ENCODE measurements at places on chromosomes 7 and 10.

DNA sequence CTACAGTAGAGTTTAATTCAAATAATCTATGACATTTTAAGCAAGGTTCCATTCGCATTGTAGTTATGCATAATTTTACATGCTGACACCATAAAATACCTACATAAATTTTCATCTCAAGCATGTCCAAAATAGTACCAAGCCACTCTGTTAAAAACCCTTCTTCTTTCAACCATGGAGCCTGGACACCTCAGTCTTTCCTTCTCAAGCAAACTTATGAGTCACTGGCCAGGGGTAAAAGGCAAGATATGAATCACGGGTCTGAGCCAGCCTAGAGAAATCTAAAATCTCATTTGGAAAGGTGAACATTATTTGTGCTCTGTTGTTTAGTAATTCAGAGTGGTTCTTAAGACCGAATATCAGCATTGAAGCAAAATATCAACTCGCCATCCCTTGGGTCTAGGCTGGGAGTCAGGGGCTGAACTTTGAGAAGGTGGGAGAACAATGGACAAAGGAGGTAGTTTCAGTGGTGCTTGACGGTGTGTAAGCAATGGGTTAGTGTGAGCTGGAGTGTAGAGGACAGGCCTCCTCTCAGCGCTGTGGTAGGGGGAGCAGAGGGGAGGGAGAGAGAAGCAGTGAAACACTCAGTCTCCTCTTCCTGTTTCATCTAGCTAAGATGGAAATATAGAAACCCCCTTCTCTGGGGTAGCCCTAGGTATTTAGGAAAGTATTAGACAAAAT, 19.1 kb upstream of the GPAM start:
- no peak for DNase-seq

DNA sequence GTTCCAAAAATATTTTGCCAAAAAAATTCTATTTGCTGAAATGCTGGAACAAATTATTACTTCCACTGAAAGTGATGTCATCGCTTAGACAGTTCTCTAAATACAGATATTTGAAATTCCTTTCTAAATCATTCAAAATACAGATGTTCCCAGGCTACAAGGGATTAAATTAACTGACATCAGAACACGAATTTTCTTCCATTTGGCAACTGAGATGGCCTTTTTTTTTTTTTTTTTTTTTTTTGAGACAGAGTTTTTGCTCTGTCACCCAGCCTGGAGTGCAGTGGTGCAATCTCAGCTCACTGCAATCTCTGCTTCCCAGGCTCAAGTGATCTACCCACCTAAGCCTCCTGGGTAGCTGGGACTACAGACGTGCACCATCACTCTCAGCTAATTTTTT, 57.0 kb downstream of the P4HA1 start:
- no peak for DNase-seq

GRCh38 chr10:110833234-110833940, 38.3 kb upstream of the PDCD4 start:
- no peak for DNase-seq

DNA sequence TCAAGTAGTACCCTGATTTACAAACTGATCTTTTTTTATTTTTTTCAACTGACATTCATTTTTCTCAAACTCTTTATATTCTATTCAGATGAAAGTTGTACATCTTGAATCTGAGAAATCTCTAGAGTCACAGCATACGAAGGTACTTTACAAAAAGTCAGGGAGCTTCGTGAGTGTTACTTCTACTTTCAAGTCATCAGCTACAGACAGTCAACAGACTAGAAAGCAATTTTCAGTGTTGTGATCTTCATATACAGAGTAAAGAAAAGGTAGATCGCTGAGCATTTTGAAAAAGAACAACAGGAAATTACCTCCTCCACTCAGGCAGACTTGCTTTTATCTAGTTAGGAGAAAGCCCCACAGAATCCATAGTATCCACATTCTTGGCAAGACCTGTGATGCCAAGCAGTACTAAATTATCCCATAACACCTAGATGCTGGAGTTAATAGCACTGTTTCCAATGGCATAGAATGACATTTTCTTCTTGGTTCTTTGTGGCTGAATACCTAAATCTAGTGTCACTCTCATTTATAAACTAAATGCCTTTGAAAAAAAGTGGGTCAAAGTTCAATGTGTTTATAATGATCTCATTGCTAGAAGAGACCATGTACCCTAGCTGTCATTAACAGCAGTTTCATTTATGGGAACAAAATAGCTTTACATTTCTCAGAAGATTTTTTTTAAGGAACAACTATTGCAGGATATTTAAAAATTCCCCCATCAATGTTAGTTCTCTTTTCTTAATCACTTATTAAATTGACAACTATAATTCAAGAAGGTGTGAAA, 12.0 kb upstream of the ZNF800 start:
- no peak for DNase-seq

- DNase-seq = no peak
Observed at GRCh38 chr10:95508730-95509129, 52.4 kb downstream of the SORBS1 start.

DNA sequence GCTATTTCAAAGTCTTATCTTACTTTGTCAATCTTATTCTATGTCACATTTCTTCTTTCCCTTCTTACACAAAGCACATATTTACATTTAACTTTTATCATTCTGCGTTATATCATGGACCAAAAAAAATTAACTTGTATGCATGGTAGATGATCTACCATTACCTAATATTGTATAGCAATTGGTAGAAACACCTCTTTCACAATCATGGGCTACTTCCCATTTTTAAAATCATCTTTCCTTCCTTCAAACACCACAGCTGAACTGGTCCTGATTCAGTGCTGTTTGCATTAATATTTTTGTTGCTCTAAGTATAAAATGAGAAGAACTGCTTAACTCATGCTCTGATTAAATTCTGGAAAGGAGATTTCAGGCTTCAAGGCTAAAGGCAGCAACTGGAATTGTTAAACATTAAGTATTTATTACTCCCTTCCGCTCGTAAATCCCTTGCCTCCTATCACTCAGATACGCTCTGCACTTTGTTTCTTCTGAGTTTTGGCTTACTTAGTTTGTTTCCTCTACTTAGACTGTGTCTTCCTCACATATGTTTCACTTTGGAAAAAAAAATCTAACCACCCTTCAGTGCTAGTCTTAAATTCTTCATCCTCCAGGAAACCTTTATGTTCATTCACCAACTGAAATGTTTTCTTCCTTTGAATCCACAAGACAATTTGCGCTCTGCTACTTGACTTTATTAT, 901.4 kb downstream of the PCDH15 start:
- no peak for DNase-seq

DNA sequence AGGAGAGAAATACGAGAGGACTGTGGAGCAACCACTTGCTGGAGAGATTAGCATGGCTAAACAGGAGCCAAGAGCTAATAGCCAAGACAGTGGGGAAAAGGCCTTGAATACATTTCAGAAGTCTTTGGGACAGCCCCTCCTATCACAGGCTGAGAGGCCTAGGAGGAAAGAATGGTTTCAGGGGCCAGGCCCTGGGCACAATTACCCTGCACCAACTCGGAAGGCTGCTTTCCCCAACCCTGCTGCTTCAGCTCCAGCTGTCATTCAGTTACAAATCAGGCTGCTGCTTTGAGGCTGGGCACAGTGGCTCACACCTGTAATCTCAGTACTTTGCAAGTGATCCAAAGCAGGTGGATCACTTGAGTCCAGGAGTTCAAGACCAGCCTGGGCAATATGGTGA, 32.0 kb upstream of the SLC35G1 start:
- no peak for DNase-seq

DNA sequence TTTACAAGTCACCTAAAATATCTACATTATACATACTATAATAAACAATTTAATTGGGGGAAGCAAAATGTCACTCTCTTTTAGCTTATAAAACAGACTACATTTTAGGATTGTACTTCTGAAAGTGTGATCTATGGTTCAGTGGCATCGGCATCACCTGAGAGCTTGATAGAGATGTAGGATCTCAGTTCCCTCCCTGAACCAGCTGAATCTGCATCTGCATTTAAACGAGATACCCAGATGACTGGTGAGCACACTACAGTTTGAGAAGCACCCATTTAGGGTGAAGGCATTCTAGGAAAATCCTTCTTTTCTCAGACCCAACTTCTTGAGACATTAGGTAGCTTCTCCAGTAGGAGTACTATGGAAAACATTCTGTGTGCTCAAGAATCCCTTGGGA, 21.5 kb upstream of the SDHAF3 start:
- no peak for DNase-seq

GRCh38 chr10:31620226-31621151, 301.5 kb downstream of the ZEB1 start:
- no peak for DNase-seq

DNA sequence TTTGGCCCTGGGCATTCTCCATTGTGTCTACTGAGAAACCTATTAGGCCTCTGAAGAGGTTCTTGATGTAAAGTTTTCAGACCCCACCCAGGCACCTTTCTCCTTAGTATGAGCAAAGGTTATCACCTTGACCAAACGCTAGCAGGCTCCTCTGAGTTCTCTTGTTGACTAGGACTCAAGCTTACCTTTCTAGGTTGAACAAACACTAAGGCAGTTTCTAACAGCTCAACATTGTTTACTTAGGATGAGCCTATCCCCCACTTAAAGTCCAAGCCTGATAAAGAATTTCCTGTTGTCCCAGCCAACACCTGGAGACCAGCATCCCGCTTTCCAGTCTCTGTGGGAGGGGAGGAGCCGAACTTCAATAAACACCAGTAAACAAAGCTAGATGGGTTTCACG, 26.3 kb upstream of the ITGB8 start:
- DNase-seq = no peak

GRCh38 chr10:109067031-109067430, 856.3 kb downstream of the XPNPEP1 start:
- DNase-seq = no peak

DNA sequence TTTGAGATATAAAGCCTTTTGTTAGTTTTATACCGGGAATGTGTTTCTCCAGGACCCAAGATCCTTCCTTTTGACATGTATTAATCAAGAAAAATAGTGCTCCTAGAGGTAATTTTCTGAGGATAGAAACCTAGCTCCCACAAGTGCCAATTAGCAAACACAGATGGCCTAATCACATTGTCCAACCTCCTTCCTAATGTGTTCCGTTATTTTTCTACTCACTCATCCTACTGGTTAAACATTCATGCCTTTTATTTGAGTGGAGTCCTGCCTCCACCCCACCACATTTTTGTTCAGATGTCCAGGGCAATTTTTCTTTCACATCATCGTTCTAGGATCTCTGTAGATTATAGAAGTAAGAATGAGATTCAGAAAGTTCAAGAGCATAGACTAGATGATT, 610.0 kb upstream of the MBL2 start:
- no peak for DNase-seq

DNA sequence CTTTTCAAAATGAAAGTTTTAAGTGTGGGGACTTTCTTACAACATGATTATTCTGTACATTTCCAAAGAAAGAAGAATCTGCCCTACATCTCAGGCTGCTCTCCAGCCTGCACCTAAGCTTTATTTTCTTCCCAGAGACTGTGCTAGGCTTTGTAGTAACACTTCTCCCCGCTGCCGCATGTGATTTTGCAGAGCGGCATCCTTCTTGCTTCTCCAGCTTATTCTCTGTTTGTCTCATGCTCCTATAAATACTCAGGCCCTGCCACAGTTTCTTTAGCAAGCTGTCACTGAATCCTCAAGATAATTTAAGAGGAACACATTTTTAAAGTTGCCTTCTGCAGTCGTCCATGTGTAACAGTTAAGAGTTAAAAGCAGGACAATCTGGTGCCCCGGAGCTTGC, 53.5 kb downstream of the INSYN2A start:
- no peak for DNase-seq

DNA sequence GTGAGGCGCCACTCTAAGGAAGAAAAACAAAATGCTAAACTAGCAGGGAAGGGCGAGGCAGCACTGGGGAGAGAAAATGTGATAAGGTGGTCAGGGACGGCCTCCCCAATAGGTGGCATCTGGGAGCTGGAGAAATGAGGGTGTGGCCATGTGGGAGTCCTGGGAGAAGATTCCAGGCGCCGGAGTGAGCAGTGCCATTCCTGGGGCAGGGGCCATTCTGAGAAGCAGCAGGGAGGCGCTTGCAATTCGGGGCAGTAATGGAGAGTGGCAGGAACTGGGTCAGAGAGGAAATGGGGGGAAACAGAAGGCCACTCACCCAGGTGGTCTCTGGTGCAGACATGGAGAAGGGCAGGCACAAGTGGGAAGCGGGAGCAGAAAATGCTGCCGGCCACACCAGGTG, 61.8 kb upstream of the LRRC18 start:
- DNase-seq = no peak

DNA sequence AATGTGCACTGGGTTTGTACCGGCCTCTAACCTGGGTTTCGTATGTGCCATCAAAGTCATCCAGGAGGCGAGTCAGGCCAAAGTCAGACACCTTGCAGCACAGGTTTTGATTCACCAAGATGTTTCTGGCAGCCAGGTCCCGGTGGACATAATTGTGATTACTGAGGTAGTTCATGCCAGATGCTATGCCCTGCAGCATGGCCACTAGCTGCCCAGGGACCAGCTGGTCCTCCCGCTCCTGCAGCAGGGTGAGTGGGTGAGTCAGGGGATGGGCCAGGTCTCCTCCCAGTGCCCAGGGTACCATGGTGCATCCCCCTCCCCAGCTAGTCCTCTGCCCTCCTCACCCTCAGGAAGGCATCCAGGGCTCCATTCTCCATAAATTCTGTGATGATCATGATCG, 13.6 kb downstream of the ZYX start:
- no peak for DNase-seq

- no peak for DNase-seq
Observed at GRCh38 chr10:91558473-91558872, 74.4 kb downstream of the PPP1R3C start.

DNA sequence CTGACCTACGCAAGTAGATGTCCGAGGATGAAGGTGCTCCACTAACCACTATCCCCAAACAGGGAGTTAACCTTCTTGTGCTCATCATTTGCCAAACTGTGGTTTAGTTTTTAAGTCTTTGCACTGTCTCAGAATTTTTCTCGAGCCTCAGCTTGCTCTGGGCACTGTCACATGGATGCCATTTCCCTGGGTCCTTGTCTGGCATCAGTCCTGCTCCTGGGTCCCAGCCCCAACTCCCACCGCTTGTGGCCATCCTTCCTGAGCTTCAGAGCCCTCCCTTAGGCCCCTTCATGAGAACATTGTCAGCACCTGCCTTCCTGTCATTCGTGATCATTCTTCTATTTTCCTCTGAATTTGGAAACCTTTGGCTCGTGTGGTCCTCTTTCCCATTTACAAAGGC, 33.8 kb downstream of the C10orf71 start:
- no peak for DNase-seq

DNA sequence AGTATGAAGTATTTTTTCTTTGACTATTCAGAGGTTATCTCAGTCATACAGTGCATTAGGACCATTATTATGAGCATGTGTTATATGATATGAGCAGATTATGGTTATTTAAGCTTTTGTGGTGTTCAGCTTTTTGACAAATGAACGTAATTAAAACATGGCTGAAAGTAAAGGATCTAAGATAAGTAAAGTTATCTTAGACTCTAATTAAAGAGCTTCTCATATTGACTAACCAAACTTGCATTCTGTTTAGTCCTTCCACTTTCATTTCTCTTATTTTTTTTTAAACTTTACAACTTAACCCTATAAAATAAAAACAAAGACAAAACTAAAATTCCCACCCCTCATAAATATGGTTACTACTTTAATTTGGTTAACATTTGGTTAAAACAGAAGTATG, 6.9 kb upstream of the GPR85 start:
- no peak for DNase-seq
